NCI-H1048 (cell line): ENCODE measurements at places on chromosomes 1 and 21.

DNA sequence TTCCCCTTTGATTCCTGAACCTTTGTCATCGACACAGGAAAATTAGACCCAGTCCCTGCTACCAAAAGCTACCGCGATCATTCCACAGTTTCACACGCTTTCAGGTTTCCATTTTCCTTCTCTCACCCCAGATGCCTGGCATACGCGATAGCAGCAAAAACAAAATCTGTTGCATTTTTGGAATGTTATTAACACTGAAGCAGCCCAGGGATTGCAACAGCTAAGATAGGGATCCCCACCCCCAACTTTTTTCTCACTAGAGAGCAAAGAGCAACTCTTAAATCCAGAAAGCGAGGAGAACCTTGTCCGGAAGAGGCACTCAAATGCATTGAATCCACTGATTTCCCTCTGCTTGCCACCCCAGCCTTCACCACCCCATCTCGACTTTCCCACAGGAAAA is 8.9 kb downstream of the OVAAL start:
- no peak for DNase-seq

- no peak for DNase-seq
These were observed 7.6 kb upstream of the SHISA4 start for GRCh38 chr1:201880928-201881571.

DNA sequence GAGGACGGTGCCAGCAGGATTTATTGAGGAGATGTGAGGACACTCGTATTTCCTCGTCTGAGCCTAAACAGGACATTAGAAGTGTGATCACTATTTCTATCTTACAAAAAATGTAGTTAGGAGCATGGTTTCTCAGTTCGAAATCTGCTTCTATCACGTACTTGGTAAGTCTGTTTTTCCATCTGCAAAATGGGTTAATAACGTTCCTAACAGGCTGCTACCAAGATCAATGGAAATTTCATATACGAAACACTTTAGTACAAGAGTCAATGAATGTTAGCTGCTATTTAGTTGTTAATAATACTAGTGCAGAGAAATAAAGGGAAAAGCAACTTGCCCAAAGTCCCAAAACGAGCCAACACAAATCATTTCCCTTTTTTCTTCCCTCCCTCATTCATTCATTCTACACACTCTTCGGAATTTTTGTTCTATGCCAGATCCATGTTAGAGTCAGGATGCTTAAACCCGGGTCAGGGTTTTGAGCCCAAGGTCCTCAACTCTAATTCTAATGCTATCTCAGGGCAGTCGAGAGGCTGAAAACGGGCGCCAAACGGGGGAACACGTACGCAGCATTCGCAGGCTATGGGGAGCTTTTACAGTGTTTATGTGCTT is 608 bp downstream of the SNRNP40 start:
- DNase-seq: no peak

- DNase-seq: no peak
These were observed 64.0 kb upstream of the CLDN14 start for GRCh38 chr21:36543924-36544323.

DNA sequence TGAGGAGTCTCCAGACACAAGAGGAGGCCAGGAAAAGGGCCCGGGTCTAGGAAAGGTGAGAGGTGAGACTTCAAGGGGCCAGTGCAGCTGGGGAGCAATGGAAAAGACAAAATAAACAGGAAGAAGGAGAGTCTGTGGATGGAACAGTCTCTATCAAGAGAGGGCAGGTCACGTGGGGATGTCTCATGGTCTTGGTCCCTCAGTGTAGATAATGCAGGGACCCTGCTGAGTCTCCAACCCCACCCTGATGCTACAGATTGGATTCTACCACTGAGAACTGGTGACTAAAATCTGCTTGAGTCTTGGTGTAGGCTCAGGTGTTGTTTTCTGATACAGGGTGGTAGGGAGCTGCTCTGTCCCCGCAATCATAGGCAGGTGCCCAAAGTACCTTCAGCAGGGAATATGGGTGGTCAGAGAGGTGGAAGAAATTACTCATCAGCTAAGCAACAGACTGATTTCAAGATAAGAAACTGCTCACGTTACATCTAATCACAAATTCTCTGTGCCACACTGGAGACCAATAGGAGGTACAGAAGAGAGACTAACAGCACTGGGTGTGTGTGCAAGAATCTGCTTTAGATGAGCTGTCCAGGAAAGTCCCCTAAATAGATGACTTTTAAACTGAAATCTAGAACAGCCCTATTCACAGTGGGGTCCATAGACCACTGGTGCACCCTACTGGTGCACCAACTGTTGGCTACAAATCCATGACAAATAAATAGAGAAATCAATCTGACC is 101.5 kb upstream of the TLR5 start:
- no peak for DNase-seq
